ENCODE measurements at places on chromosomes 3 and 15.

DNA sequence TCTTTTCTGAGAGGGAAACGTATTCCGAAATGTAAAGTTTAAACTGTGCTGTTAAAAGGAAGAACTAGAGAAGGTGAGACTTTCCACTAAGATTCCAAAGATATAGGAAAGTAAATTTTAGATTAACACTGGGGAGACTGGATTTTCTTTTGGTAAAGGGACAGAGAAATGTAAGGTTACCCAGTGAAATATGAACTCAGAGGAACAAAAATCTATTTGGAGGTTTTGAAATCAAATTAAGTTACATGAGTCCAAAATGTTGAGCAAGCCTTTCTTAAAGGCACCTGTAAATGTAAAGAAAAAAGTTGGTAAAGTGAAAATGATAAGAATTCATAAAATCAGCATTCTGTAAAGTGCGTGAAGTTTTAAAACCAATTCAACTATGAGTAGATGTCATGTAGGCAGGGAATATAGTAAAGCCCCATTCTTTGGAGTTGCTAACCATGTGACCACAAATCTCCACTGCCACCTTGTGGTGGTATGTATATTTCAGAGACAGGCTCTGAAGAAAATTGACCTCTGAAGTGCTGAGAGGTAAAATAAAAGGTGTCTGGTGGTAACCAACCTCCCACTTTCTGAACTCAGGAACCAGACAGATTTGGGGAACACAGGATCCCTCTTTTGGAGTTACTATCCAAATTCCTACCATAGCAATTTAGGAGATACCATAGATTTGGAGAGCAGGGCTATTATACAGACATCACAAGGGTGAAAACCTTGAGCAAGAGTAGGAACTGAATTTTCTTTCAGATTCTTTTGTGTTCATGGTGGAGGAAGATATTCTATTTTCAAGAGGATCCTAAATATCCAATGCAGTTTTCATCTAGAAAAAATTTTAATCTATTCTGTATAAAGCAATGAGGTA, 215.3 kb downstream of the ROBO2 start:
- no peak for DNase-seq

DNA sequence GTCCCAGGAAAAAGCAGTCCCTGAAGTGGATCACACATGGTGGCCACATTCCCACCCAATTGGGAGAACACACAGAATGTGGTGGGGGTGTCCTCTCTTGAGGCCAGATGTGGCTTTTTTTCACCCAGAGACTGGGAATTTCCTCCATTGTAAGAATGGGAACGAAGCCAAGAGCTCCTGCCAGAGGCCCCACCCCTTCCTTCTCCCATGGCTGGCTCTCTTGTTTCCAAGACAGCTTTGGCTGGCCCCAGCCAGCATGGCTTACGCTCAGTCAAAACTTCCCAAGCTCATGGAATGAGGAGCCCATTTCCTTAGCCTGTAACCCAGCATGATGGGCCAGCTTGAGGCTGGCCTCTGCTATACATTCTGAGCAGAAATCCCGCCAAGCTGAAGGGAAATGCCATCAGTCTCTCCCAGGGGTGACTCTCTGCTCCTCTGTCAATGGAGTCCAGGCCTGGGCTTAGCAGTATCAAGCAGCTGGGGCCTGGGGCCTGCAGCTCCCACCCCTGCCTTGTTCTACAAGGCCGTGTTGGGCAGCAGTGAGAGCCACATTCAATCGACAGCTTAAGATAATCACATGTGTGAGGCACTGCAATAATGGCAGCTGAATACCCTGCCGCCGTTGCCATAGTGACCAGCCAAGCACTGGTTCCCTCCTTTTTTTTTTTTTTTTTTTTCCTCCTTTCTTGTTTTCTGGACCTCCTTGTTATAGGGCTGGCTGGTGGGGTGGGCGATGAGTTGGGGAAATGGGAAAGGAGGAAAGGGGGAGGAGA, 142.4 kb downstream of the EPHB1 start:
- DNase-seq, result no peak

DNA sequence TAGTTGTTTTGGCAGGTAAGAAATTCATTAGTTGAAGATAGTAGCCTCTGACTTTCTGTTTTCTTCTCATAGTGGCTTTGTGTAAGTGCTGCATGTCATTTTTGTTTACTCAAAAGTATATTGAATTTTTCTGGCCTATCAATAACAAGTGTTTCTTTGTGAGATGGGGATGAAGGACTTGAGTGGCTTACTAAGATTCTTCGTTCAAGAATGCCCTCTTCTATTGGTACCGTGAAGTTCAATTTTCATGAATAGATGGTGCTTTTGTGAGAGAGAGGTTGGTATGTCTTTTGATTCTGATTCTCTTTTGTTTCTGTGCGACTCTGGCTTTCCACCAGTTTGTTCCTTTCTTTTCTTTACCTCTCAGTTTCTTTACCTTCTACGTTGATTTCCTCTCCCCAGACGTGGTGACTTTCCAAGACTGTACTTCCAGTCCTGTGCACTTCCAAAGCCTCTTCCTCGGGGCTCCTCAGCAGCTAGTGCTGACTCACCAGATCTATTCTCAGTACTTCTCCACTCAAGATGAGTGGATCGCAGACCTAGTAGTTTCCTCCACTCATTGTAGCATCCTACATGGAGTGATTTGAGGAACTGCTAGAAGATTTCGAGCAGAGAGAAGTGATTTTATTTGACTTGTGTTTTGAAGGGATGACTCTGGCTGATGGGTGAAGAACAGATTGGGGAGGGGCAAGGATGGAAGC, 82.0 kb upstream of the EPHB3 start:
- DNase-seq, result no peak

- no peak for DNase-seq
These were observed 166.7 kb downstream of the FRMD5 start for GRCh38 chr15:44028349-44028748.

- no peak for DNase-seq
These were observed 558.5 kb upstream of the CFAP20DC start for GRCh38 chr3:59608356-59608755.

DNA sequence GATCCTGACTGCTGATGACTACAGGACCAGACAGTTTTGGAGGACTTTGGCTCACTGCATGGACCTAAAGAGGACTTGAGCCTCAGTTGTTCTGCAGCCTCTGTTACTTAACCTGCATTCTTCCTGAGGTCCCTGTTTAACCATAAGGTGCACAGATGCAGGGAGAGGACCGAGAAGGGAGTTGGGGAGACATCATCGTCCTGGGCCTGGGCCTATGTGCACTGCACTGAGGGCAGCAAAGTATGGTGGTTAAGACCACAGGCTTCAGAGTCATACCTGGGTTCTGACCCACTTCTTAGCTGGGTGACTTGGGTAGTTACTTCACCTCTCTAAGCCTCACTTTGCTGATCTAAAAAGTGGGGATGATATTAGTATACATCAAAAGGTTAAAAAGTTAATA, 21.9 kb downstream of the KY start:
- DNase-seq, result no peak

DNA sequence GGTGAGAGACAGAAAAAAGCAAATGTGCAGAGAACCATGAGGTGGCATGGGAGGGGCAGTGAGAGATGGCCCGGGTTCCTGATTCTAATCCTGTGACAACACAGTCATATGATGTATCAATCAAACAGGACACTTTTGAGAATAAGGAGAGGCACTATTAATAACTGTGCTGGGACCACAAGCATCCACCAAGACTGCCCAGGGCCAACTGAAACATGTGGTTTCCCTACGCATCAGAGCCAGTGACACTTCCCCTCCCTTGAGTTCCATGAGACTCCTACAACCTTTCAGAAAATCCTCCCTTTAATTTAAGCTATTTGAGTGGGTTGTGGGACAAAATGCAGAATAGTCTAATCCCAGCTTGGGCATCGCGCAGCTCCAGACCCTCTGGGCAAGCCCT, 17.4 kb downstream of the SH3BP5 start:
- DNase-seq, result no peak

DNA sequence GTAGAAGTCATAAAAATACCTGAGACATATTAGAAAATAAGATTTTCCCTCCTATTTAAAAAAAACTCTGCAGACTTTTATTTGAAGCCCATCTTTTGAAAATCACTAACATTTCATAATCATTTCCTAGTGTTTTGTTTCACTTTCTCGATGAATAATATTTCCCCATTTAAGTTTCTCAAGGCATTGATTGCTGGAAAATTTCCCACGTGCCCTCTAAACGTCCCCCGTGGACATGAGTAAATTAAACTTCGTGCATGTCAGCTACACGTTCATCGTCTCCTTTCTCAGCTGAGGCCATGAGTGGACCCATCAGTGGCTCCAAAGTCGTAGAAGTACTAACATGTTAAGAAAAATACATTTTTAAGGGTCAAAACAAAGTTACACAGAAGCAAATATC, 2.0 kb upstream of the TM2D3 start:
- DNase-seq, result no peak

DNA sequence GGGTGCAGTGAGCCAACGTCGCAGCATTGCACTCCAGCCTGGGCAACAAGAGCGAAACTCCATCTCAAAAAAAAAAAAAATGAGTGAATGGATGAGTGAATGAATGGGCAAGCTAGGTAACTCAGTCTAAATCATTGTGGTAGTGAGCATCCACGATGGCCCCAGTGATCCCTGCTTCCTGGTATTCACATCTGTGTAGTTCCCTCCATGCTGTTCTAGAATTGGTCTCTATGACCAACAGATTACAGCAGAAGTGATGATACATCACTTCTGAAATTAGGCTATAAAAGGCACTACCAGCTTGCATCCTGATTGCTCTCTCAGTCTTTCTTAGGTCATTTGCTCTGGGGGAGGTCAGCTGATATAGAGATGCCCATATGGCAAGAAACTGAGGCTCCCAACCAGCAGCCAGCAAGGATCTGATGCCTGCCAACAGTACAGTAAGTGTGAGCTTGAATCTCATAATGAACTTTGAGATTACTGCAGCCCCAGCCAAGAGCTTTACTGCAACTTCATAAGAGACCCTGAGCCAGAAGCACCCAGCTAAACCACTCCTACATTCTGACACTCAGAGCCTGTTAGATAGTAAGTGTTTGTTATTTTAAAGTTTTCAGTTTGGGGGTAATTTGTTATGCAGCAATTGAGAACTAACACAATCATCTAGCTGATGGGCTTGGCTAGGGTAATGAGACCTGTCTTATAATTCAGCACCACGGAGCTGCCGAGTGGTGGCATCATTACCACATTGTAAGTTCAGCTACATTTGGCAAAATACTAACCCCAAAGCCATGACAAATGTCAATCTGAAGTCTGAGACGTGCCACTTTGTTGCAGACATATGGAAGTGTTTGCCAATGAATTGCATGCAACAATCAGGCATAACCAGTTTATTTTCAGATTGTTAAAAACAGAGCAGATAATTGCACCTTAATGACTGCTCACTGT, 53.0 kb downstream of the KLHL6 start:
- no peak for DNase-seq

GRCh38 chr15:52031556-52031955, 12.5 kb downstream of the MAPK6 start:
- no peak for DNase-seq

GRCh38 chr3:159829539-159830227, 159.0 kb upstream of the IL12A start:
- DNase-seq, result no peak

GRCh38 chr3:194779729-194780224, 94.1 kb downstream of the FAM43A start:
- no peak for DNase-seq

GRCh38 chr3:149003653-149004305, 12.4 kb downstream of the GYG1 start:
- DNase-seq, result no peak

DNA sequence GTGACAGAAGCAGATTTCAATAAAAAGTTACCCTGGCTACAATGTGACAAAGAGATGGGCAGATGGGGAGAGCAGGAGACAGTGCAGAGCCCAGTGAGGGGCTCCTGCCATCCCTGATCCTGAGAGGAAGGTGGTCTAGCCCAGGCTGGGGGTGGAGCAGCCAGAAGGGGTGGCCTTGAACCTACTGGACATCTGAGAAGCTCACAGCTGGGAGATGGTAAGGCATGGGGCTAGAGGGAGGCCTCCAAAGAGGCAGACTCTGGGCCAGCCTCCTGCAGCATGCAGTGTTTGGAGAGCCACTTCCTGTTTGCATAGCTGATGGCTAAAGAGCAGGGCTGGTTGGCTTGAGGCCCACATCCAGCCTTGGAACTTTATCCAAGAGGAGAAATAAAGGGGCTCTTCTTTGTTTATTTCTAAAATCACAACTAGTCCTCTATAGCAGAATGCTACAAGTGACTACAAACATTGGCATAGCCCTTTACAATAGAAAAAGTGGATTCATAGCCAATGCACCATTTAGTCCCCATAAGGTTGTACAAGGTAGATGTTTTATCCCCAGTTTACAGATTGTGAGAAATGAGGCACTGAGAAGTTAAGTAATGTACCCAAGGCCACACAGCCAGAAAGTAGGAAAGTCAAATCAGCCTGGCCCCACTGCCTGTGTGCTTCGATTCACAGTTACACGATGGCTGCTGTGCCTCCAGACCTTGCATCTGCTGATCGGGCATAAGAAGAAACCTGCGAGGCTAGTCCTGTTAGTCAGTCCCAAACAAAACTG, 4.6 kb downstream of the EFCC1 start:
- no peak for DNase-seq

- no peak for DNase-seq
These were observed 93.7 kb downstream of the MCTP2 start for GRCh38 chr15:94324835-94325767.

DNA sequence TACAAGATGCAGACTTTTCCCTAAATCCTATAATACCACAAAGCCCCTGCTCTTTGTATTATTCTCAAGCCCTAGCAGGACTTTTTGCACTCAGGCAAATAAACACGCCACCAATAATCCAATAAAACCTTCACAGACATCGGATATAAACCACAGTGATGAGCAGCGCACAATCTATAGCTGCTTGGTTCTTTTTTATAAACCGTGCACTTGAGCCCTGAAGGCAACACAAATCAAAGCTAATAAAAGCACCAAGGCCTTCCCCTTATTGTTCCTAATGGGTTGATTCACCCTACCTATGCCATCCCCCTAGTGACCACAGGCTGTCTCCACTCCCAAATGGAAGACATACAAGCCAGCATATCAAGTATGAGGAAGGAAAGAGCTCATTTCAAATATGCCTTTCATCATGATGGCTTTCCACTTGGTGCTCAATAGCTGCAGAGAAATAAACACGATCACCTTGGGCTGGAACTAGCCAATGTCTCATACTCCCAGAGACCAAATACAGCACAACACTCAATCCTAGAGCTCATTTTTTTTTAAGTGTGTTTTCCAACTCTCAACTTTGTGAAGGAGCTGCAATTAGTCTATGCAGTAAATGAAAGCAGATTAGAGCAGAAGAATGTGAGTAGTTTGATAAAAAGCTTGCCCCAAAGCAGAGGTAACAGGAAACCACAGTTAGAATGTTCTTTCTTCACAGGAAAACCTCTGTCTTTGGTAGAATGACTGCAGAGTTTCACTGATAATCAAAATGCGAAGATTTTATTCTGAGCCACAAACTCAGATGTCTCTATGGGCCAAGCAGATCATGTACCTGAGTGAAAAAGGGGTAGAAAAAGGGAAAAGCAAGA, 573.9 kb downstream of the AGBL1 start:
- DNase-seq, result no peak

Measured in stimulated activated CD8-positive, alpha-beta memory T cell treated with anti-CD3 and anti-CD28 coated beads, Interleukin-12 subunit alpha, Interleukin-12 subunit beta, amount 100 ng/mL, for 1 hour (primary cell).